ENCODE measurements at places on chromosomes 2 and 18.

GRCh38 chr2:145078923-145079322 lies 559.0 kb upstream of the ZEB2 start:
- no peak for DNase-seq

DNA sequence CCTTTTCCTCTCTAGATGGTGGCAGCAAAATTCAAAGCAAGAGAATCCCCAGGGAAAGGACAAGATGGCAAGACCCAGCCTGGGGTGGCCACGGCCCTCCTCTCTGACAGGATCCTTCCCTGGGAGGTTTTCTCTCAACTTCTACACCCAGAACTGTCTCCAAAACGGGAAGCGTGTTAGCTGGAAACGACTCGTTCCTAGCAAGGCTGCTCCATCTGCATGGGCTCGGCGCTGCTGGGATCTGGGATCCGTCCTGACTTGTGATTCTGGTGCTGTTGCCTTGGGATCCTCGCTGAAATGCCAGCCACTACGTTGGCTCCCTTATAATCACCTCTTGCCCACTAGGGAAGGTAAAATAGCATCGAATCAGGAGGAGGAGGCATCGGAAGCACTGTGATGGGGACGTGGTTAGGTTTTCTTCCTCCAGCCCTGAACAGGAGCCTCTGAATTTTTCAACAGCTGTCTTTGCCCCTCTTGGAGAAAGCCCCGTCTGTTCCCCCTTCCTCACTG lies 514.8 kb upstream of the MYT1L start:
- no peak for DNase-seq

DNA sequence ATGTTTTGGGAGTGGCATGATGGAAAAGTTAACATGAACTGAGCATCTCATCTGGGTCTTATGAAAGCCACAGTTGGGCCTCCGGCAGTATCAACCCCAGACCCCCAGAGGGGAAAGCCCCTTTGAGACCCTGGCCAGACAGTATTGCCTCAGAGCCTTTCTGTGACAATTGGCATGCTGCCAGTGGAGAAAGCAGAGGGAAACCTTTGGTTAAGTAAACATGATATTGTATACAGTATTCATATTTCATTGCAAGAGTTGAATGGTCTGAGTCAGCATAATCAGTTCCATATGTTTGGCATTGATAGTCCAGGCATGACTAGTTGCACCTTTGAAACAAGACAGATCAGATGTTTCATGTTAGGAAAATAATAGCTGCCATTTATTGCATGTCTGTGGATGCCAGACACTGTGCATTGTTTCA lies 20.0 kb downstream of the MERTK start:
- DNase-seq, result no peak

DNA sequence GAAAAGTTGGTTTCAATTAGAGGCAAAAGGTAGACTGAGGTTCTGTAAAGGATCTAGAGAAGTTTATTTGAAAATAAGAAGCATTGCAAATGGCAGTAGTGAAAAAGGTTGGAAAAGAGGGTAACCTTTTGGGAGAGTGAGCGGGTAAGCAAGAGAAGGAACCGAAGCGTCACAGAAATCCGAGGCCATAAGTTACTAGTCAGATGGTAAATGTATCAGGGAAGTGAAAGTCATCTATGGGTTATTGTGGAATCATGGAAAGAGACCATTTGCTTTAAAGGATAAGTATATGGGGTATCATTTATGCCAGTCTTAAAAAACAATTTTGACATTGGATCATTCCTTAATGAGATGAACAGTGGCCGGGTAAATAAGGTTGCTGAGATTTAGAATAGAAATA lies 30.5 kb downstream of the EML4 start:
- no peak for DNase-seq

DNA sequence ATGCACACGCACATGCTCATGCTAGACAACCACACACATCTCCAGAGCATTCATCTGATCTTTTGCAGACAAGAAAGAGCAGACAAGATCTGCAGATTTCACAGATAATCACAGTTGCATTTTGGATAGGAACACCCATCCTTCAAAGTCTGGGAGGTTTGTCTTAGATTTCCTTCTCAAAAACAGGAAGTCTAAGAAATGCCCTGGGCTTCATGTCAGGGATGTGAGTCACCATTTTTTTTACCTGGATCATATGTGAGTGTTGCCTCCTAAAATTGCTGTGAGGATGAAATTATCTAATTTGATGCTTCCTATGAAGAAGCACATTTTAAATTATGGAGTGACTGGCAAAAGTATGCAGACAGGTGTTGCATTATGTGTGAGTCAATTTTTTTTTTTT lies 46.1 kb downstream of the SRD5A2 start:
- DNase-seq, result no peak

DNA sequence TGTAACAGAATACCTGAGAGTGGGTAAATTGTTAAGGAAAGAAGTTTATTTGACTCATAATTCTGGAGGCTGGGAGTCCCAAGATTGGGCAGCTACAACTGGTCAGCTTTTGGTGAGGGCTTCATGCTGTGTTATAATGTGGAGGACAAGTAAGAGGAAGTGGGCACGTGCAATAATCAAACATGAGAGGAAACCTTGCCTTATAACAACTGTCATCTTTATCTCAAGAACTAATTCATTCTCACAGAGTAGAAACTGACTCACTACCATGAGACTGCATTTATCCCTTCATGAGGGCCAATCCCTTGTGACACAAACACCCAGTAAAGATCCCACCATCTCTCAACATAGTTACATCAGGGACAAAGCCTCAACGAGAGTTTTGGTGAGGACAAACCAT lies 318.1 kb upstream of the NT5C1B start:
- no peak for DNase-seq

DNA sequence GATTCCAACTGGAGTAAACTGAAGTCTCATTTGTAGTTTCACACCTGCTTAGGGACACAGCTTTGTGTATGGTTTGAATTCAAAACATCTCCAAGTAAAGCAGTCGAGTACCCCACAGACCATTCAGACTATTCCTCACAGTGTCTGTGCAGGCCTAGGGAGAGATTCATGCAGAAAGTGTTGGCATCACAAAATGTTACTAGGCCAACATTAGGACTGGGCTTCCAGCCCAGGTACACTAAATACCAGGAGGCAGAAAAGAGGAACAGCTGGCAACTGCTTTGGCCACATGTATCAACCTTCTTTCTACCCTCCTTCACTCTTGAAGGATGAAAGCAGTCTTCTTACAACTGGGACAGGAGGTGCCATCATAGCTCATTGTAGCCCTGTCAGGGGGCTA lies 270.4 kb upstream of the TMEFF2 start:
- DNase-seq, result no peak

- no peak for DNase-seq
Observed at GRCh38 chr2:205889114-205889513, 196.9 kb downstream of the INO80D start.

DNA sequence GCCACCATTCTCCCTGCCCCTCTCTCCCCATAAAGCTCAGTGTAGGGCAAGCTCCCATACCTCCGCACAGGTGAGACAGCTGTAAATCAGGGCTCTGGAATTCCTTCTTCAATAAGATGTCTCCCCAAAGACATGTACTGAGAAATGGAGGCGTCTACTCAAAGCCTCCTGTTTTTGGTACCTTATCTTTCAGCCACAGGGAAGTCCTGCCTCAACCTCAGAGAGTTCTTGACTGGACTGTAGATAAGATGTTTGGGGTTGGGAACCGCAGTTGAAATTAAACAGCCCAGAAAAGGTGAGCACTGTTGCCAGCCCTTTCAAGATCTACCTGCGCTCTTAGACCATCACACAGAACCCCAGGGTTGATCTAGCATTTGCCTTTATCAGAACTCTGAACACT lies 1.4 kb upstream of the GALNT14 start:
- no peak for DNase-seq

DNA sequence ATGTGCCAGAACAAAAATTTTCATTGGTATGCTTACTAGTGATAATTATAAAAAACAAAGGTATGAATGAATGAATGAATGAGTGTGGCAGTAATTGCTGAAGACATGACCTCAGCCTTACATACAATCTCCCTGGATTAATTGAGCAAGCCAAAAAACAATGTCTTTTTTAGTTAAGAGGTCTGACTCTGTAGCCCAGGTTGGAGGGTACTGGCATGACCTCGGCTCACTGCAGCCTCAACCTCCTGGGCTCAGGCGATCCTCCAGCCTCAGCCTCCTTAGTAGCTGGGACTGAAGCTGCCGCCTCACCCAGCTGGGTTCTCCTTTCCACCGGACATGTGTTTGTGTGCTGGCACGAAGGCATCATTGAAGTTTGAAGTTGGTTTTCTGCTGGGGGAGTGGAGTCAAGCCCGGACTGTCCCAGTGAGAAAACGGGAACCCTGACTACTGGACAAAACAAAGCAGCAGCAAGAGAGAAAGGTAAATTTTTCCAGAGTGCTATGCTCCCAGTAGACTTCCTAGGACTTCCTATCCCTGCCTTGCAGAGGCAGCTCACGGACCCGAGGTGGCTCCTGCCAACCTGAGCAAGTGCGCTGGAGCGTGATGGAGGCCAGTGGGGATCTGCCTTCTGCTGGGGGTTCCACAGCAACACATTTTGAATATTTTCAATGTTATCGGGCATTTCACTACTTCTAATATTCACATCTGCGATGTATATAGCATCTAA lies 6.4 kb upstream of the IMP4 start:
- DNase-seq, result no peak

GRCh38 chr2:237120916-237121315 lies 35.2 kb downstream of the COPS8 start:
- no peak for DNase-seq

DNA sequence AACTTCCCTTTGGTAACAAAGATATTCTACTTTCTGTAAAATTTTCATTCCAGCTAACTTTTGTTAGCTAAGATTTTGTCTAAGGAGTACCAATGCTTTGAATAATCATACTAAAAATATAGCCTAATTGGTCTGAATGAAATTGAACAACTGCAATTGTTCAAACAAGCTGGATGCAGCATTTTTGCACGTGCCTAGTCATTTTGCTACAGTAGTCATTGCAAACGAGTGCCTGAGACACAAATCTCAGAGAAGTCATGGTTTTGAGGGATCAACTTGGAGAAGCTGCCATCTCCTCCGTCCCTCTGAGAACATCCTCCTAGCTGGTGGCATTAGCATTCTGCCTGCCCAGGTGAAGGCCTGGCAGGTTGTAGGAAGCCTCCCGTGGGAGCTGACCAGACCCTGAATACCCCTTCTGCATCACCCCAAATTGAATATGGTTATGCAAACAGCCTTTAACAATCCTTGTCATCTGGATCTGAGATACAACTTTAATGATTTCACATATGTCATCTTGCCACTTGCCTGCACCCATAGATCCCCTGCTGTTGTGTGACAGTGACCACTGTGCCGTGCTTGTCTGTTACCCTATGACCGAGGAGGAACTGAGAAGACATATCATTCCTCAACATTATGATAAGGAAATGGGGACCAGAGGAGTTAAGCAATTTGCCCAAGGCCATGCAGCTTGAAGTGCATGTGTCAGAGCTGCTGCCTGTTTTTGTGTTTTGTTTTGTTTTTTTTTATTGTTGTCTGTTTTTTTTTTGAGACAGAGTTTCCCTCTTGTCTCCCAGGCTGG lies 29.1 kb upstream of the MGAT4A start:
- no peak for DNase-seq

DNA sequence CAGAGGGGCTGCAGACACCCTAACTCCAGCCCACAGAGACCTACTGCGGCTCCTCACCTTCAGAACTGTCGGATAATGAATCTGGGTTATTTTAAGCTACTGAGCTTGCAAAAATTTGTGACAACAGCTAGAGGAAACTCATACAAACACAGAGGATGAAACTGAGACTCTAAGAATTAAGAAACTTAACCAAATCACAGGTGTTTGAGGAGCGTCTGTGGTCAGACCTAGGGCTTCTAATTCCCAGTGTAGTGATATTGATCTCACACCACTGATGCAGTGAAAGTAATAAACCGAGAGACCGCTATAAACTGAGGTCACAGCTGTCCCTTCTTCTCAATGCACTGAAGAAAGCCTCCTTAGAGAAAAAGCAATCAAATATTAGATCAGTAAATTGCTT lies 110.1 kb downstream of the RGPD3 start:
- no peak for DNase-seq

DNA sequence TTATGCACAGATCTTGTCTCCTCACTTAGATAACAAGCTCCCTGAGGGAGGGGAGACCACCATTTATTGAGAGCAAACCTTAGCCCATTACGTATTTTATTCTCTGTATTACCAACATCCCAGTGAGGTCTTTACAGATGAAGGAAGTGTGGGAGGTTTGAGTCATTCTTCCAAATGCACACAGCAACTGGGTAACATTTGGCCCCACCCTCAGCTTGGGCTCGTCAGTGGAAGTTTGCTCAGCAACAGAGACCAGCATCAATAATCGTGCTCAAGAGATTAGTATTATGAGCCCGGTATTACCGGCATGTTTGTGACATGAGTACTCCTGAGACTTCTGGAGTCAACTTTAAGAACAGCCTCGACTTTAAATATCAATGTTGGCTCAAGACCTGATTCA lies 168.6 kb downstream of the ETAA1 start:
- no peak for DNase-seq

GRCh38 chr2:84297155-84297554 lies 161.9 kb downstream of the SUCLG1 start:
- no peak for DNase-seq

- DNase-seq, result no peak
Observed at GRCh38 chr18:23593720-23594119, 7.4 kb upstream of the NPC1 start.

DNA sequence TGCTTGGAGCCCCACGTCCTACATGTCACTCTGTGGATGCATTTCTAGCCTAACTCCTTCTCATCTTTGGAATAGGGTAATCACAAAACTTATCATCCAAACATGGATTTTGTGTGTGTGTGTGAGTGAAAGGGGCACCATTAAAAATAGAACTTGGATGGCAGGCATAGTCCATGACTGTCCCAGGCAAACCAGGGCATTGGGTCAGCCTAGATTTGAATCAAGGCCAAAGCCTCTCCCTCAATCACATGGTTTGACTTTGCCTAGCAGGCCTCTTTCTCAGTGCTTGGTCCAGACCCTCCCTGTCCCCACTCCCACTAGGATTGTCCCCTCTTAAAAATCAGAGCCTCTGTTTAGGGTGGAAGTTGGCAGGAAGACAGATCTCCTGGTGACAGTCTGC lies 67.4 kb upstream of the BCL2L11 start:
- no peak for DNase-seq

DNA sequence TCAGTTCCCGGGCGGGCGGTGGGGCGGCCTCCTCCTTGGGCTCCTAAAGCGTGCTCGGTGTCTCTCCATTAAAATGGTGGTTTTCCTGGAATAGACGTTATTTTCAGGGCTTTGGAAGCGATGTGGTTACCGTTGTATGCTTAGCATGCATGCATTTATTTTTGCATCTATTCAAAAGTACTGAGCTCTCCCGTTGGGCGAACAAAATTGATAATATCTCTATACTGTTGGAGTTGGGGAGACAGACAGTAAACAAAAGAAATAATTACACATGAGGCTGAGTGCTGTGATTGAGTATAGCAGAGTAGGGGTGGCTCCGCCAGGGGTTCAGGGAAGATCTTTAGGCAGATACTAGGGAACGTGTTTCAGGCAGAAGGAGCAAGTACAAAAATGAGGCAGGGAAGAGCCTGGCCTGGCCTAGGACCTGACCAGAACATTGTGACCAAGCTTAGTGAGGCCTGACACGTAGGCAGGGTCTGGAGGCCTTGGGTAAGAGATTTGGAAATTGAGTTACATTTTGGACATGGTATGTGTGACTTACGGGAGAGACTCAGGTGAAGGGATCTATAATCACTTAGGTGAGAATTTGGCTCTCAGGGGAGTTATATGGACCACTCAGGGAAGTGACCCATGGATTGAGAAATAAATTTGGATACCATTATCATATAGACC lies 674 bp downstream of the NCAPH start:
- DNase-seq, result no peak

- peak; percentile 54 for DNase-seq
Observed at GRCh38 chr2:74481961-74482800, 617 bp downstream of the CCDC142 start.

GRCh38 chr18:42114310-42114943 lies 159.4 kb downstream of the PIK3C3 start:
- DNase-seq, result peak; percentile 17

Measured in stimulated activated CD4-positive, alpha-beta T cell treated with anti-CD3 and anti-CD28 coated beads, Interleukin-4, amount 100 ng/mL, for 1 hour (primary cell).